ENCODE measurements at places on chromosomes 1 and 21.

DNA sequence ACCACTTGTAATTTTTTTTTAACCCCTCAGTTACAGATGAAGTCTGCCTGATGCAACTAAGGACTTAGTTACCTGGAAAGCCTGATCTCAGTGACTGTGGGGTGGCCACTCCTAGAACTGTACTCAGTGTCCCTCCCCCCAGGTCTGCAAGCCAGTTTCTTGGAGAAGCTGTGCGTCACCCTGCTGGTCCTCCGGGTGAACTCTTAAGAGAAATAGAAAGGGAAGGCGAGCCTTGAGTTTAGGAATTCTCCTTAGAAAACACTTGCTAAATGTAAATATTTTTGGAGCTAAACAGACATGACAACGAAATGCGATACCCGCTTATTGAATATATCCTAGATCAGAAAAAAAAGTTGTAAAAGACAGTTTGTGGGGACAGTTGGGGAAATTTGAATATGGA is 730 bp downstream of the SLC16A4 start:
- DNase-seq: no peak

DNA sequence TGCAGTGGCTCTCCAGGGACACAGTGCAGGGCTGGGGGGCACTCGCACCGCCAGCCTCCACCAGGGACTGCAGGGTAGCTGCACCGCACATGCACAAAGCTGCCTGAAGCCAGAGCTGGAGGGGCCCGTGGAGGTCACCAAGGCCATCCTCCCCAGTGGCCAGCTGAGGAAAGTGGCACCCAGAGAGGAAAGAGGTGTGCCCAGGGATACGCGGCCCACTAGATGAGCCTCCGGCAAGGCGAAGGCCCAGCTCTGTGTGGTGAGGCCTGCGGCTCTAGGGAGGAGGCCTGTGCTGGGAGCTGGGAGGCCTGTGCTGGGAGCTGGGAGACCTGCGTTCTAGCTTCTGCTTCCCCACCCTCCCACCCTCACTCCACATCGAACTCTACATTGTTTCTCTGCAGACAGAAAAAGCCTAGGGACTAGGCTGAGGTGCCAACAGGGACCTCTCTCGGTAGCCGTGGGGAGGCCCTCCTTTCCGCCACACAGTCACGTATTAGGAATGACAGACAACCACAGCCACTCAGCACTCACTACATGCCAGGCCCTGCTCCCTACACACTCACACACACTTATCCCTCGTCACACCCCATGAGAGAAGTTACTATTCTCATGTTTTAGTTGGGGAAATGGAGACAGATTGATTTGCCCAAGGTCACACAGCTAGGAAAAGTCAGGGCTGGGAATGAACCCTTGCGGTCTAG is 921 bp upstream of the ASCL5 start:
- no peak for DNase-seq

- DNase-seq: no peak
Measured at GRCh38 chr1:185297982-185298381, 19.1 kb downstream of the IVNS1ABP start.

GRCh38 chr1:206470692-206471414 is 577 bp downstream of the IKBKE start:
- DNase-seq: no peak

DNA sequence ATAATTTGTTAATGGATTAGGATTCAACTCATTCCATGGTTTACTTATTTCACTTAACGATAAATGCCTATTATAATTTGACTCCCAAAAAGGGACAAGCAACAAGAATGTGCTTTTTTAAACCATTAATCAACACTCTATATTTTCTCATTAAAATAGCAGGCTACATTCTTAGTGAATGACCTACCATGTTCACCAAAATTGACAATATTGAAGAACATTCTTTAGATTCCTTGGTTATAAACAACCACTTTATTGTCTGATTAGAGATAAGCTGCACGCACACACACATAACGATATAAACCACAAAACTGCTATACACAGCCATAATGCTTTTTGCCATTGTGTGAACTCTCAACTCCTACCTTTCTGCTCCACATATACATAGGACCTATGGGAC is 75.4 kb upstream of the LRRC7 start:
- DNase-seq: no peak

DNA sequence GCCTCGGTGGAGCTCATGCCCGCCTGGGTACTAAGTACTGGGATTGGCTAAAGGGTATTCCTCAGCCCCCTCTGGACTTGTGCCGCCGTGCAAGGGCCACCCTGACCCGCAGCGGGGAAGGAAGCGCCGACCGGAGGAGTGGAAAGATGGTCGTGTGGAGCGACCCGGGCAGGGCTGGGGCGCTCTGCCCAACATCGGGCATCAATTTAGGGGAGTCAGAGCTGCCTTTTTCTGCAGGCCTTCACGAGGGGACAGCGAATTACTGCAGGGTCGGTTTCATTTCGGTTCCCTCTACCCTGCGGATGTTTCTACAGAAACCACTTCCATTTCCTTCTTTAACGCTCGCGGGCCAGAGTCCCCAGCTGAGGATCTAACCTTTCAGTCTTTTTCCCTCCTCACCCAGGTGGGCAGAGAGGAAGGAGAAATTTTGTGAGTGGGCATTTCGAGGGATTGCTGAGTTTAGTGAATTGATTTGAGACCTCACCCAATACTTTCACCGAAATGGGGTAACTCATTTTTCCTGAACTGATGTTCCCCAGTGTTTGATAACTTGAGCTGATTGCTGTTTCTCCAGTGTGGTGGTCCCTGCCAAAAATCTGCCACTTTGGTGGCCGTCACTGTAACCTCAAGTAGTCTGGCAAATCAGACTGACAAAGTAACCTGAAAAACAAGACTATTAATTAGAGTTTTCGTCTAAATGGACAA is 1.1 kb downstream of the TOR1AIP1 start:
- DNase-seq: no peak

DNA sequence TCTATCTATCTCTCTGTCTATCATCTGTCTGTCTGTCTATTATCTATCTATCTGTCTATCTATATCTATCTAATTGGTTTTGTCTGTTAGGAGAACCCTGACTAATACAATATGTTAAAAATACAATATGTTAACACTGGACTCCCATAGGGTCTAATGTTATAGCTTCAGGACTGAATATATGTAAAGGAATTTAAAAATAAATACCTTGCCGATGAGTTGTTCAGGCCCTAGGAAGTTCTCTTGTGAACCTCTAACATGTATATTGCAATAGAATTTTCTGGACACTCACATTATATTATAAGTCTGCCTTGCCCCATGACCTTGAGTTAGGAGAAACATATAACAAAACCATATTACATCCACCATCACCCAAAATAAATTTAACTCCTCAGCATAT is 900.6 kb downstream of the NCAM2 start:
- DNase-seq: no peak

DNA sequence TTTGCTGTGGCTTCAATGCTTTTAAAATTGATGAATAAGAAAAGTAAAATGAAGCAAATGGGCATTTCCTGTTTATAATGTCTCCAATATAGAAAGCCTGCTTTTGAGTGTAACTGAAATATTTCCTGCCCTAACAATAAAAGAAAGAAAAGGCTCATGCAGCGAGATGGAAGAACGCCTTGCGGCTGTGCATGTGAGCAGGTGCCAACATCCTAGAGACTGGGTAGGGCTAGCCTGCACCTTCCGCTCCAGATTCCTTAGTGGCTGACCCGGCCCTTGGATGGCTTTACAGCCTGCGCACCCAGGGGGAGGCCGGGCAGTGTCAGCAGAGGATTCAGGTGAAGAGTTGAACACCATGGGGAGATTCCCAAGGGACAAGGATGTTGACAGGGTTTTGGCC is 21.8 kb downstream of the CNIH3 start:
- DNase-seq: no peak

DNA sequence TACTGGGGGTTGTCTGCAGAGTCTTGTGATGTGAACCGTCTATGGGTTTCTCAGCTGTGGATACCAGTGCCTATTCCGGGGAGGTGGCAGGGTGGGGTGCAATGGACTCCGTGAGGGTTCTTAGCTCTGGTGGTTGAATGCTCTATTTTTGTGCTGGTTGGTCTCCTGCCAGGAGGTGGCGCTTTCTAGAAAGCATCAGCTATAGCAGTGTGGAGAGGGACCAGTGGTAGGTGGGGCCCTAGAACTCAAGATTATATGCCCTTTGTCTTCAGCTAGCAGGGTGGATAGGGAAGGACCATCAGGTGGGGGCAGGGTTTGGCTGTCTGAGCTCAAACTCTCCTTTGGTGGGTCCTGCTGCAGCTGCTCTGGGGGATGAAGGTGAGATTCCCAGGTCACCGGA is 127.3 kb upstream of the PLD5 start:
- no peak for DNase-seq

- no peak for DNase-seq
Measured at GRCh38 chr21:43299441-43300277, 127.3 kb downstream of the SIK1 start.

DNA sequence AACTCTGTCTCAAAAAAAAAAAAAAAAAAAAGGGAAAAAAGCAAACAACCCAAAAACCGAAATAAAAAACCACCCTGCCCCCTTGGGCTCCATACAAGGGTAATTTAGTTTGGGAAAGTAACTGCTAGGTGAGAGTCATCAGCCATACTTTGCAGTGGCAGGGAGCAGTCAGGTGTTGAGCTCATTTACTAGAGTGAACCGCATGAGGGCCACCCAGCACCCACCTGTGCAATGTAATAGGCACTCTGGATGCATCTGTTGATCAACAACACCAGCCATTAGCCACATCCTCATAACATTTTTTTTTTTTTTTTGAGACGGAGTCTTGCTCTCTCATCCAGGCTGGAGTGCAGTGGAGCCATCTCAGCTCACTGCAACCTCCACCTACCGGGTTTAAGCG is 9.1 kb downstream of the INAVA start:
- DNase-seq: no peak

DNA sequence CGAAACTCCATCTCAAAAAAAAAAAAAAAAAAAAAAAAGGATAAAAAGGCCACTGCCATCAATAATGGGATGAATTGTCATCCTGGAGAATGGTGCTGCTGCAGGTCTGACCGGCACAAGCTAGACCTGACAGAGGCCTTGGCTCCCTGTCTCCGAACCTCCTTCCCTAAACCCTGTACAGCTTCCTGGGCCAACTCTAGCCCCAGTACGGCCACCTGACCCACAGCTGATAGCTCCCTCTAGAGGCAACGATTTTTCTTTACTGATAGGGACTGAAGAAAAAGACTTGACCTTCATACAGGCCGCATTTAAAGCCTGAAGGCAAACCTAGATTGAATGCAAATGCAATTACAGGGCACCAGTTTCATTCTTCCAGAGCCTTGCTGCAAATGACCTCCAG is 30.7 kb downstream of the NOL9 start:
- no peak for DNase-seq

DNA sequence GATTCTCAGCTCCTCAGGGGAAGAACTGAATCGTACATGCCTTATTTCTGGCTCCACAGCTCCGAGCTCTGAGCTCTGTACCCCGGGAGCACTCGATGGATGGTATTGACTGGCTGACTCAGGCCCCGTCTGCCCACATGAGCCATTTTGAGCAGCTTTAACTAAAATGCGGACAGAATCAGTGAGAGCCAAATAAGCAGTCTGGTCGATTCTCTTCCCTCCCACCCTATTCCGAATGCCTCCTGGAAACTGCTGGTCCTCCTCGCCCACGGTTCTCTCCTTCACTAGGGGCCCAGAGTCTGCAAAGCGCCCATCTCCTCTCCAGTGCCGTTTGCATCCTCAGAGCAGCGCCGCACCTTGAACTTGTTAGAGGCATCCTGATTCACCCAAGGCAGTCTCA is 125.9 kb upstream of the IRF2BP2 start:
- no peak for DNase-seq

DNA sequence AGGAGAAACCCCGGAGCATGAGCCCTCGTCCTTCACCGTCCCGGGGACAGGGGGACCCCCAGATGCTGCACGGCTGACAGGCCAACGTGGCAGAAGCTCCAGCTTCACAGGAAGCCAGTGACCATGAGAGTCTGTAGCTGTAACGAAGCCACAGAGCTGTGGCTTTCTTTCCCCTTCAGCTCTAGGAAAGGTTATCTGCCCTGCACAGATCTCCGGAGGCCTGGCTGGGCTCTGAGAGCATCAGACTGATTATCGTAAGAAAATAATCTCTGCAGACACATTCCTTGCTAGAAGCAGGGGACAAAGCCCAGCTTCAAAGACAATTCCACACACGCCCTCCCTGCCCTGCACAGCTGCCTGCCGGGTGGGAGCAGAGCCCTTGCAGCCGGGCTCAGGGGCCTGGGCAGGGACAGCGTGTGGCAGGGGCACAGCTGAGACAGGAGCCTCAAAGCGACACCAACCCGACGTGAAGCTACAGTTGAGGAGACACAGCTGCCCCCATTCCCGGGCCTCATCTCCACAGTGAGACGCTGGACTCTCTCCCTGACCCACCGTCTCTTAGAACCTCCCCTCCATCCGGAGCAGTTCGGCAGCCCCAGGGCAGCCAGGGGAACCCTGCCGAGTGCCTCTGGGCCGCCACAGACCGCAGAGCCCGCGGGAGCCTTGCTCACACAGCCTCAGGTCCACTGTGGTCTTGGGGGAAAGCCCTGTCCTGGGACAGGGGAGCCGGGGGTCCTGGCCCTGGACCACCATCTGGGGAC is 30.6 kb downstream of the POFUT2 start:
- DNase-seq: no peak

All from globus pallidus (tissue), 1 donor.